ENCODE measurements at places on chromosomes 2 and 18. TPM values are rescaled to one million over a fixed set of nuclear protein-coding genes. Genes with fewer than 3 reads are reported as not detected.

ATP6V1C2 gene
- 0.23 TPM for total RNA-seq

CNNM4 gene
- 16.0 TPM for total RNA-seq

DPYSL5 gene
- total RNA-seq: not detected

TDRD15 gene
- 0.10 TPM for total RNA-seq

SP140L gene
- total RNA-seq: 39.0 TPM

CPO gene
- total RNA-seq: not detected

CDH20 gene
- 0.75 TPM for total RNA-seq

DNA sequence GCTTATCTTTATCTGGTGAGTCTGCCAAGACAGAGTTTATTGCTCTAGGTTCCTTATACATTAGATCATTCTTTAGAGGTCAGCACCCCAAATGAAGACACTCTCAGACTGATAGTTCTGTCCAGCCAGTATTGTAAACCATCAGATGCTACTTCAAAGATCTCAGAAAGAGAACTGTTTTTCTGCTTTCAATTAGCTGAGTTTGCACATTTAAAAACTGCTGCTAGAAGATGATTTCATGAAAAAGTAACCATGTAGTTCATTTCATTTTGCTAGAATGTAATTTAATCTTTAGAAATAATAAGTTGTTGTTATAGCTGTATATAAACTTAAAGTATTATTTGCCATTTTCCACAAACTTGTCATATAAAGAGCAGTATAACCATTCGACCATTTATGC is 344.5 kb upstream of the ATP5MC3 start:
- no peak for DNase-seq

GRCh38 chr2:200677721-200678532 is 92.1 kb downstream of the AOX1 start:
- DNase-seq: no peak

GRCh38 chr18:33277431-33277830 is 163.1 kb downstream of the CCDC178 start:
- no peak for DNase-seq

DNA sequence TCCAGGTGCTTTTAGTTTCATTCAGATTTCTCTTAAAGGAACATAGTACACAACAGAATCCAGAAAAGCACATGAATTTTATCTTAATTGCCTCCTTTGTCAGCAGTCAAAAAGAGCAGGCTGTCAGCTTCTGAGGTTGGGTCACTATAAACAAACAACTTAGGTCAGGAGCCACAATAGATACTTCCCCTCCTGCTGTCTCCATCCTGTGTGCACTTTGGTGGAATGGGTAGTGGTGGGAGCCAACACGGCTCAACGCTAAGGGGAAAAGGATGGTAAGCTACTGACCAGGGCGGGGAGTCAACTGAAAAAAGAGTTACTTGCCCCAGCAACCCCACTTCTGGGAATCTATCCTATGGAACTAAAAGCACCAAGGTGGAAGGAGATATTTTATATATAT is 121.9 kb downstream of the PAX3 start:
- no peak for DNase-seq

DNA sequence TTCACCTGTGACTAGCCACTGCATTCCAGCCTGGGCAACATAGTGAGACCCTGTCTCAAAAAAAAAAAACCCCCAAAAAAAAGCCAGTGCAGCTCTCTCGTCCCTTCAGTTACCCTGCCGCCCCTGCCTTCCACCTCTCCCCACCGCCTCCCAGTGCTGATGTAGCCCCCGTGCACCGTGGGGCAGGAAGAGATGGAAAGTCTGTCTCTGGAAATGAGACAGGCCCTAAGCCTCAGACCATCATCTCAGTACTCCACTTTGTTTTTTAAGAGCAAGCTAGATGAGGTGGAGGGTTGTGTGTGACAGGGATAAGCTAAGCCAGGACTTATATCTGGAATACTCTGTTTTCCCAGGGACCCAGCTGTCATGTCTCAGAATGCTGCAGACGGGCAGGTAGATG is 32.0 kb downstream of the MERTK start:
- DNase-seq: no peak

GRCh38 chr2:14601156-14601770 is 31.3 kb upstream of the LRATD1 start:
- no peak for DNase-seq

GRCh38 chr18:22172120-22172582 is 2.8 kb downstream of the GATA6 start:
- no peak for DNase-seq

DNA sequence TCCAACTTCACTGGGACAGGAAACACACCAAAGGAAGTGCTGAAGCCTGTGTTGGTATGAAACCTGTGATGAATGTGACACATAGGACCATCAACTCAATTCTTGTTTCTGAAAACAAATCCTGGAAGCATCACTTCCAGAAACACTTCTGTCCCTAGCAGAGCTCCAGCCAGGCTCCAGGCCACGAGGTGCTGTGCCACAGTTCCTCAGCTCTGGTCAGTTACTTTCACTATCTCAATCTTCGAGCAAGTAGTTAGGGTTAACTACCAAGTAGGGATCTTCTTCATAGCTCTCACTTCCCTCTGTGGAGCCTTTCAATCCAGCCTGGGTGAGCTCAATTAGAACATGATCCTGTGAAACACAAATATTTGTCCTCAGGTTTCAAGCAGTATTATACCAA is 3.6 kb upstream of the LCT start:
- no peak for DNase-seq

GRCh38 chr2:39741871-39742270 is 37.2 kb downstream of the THUMPD2 start:
- no peak for DNase-seq
